AML-193 (cell line): ENCODE measurements at places on chromosomes 11 and 22.

GRCh38 chr11:57456960-57457642 lies 3.2 kb upstream of the RTN4RL2 start:
- DNase-seq, result peak; percentile 65

DNA sequence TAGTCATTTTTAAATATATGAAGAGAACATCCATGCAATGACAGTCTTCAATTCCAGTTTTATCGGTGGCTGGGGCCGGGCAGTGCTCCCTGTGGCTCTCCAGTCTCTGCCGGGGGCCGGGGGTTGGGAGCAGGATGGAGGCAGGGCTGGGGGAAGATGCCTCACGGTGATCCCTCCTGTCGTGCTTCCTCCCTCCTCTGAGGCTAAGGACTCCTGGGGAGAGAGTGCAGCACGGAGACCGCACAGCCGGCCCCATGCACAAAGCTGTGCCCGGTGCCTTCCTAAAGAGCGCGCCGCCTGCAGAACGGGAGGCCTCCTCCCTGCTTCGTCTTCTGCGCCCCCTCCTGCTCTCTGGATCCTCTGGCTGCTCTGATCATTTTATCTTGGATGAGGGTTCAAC lies 20.5 kb downstream of the GAL start:
- no peak for DNase-seq

DNA sequence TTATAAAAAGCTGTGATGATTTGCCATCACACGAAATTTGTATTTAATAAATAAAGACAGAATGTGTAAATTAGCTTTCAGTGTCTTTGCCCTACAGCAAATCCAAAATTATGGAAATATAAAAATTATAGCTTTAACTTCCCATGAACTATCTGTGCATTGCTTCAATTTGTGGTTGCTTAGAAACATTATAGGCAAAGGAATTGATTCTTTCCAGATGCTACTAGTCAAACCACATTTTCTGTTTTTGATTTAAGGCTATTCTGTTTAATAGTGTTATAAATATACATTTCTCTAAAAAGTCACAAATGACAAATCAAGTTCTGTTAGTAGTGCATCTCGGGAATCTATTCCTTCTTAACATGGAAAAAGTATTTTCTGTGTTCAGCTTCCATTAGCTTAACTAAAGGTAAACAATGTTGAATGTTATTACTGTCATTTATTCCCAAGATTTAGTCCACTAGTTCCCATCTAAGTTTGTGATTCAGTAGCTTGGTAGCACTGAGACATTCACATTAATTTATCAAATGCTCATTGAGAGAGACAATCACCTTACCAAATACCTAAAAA lies 1086.3 kb upstream of the CCDC90B start:
- DNase-seq, result no peak

GRCh38 chr22:44080936-44081861 lies 57.1 kb downstream of the PARVB start:
- peak; percentile 36 for DNase-seq

DNA sequence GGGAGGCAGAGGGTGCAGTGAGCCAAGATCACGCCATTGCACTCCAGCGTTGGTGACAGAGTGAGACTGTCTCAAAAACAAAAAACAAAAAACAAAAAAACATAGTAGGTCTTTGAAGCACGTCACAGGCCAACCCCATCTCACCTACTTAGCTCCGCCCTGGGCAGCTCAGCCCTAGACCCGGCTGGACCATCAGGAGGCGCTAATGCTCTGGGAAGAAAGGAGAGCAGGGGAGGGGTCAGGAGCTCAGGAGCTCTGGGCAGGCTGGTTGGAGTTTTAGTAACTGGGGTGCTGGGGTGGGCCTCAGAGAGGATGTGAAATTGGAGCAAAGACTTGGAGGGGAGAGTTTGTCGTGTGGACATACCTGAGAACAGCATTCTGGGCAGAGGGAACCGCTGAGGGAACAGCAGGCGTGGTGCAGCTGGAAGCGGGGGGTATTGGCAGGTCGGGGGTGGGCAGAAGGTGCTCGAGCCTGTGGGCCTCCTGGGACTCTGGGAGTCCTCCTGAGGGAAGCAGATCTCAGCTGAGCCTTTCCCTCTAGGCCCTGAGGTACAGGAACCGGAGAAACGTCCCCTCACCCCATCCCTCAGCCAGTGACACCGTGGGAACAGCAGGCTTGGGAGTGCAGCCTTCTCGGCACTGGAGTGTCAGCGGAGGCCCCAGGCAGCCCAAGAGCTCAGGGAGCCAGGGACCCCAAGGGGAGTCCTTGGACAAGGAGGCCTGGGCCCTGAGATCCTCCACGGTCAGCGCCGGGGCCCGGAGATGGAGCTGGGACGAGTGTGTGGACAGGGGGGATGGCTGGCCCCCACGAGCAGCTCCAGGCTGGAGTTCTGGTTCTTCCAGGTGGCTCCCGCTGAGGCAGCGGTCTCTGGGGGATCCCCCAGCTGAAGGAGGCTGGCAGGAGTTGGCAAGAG lies 2.2 kb upstream of the RPS6KA4 start:
- DNase-seq, result peak; percentile 44

- DNase-seq, result no peak
Measured at GRCh38 chr22:22593250-22593649, 34.2 kb upstream of the PRAME start.
